Panc1 (cell line): ENCODE measurements at places on chromosomes 11 and 22.

DNA sequence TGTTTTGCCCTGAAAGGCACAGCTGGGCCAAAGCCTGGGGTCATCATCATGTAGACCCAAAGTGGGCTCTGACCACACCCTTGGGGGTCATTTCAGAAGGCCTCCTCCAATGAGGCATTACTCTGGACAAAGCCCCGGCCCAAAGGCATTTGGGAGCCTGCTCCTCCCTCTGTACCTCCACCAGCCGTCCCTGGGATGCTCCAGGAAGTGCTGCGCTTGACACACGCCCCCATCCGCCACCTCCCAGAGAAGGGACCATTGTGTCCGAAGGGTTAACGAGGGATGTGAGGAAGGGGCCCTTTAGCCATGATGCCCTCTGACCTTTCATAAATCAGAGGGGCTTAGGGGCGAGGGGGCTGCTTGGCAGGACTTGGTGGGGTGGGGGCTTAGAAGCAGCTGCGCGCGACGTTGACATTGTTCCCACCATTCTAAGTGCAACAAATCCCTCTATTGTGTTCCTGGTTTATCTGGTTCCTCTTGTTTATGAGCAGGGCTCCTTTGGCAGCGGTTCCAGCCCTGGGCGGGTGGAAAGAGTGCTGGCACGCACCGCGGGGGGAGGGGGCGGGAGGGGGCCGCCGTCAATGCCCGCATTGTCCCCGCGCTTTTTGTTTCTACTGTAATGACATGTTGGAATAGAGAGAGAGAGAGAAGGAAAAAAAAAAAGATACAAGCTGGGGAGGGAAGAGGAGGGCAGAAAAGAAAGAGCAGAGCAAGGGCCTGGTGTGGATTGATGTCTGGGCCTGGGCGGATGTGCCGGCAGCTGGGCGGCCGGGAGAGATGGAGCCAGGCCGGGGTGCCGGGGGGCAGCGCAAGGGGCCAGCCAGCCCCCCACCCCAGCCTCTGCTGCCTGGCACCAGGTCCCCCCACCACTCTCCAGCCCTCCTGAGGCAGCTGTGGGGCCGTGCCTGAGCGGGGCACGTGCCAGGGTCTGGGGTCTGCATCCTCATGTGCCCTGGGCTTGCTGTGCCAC lies 32.1 kb upstream of the SOX10 start:
- DNase-seq = no peak

- no peak for DNase-seq
Measured at GRCh38 chr11:44708523-44709280, 18.1 kb upstream of the TSPAN18 start.

DNA sequence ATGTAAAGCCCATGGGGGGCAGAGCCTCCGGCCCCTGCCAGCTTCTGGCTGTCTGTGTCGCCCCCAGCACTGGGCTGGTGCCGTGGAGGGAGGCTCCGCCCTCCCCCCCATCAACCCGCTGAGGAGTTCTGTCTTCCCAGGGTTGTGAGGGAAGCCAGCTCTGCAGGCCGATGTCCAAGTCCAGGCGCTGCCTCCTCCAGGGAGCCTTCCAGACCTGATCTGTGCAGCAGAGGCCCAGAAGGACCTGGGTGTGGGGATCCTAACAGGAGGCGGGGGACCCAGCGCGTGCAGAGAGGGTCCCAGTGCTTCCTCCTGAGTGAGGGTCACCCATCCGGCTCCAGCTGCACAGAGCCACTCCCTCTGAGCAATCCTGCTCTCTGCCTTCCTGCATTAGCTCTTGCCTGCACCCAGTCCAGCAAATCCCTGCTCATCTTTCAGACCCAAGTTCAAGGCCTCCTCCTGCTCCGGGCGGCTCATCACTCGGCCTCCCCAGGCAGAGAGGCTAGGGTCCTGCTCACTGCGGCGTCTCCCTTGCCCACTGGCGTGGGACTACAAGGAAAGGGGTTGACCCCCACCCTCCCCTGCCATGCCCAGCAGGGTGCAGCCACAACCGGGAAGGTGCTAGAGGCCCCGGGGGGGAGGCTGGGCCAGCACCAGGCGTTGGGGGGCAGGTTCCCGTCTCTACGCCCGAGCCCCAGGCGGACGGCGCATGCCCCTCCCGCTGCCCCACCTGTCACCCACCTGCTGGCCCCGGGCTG lies 16.4 kb downstream of the PRR33 start:
- DNase-seq = no peak

- DNase-seq = no peak
Measured at GRCh38 chr11:82854242-82854641, 46.0 kb downstream of the PRCP start.

GRCh38 chr22:31923747-31924146 lies 20.6 kb upstream of the YWHAH start:
- no peak for DNase-seq

GRCh38 chr11:65445604-65446445 lies 23.2 kb downstream of the NEAT1 start:
- no peak for DNase-seq

DNA sequence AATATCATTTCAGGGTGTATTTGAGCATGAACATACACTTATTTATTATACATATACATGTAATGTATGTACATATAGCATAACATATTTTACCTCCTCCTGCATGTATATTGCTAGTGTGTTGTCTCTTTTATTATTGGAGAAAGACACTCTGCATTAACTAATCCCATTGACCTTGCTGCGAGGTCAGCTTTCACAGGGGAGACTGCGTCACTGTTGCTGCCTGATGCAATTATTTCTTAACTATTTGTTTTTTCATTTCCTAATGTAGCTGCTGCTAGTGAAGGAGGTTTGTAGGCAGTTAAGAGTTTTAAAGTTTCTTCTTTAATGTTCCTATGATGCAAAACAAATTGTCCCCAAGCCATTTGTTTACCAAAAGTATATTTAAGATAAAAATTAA lies 185.4 kb upstream of the CNTN5 start:
- no peak for DNase-seq

- no peak for DNase-seq
Measured at GRCh38 chr11:15920856-15921629, 435.3 kb downstream of the SOX6 start.

DNA sequence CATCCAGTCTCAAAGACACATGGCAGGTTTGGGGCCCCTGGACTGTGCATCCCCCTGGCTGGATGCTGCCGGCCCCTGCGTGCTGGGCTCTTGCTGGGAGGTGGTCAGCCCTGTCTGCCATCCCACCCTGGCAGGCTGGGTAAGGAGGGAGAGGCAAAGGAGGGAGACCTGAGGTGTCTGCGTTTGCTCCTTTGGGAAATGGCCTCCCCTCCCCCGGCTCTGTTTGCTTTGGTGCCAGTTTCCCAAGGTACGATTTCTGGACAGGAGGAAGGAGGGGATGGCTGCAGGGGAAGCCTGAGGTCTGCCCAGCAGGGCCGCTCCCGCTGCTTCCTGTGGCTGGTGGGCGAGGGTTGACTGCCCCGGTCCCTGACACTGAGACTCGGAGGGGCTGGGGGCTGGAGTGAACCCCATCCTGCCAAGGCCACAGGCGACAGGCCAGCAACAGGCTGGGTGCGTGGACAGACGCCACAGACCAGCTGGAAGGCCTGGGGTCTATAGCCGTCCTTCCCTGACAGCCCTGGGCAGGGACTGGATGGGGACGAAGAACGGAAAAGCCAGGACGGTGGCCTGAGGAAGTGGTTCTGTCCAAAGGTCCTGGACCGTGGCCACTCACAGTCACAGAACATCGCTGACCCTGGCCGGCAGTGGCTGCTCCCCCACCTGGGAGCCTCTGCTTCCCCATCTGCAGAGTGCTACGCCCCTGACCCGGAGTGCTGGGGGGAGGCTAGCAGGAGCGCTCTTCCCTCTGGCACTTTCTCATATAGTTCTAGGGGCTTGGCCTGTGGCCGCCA lies 38.0 kb downstream of the OSBPL5 start:
- DNase-seq = no peak
